HAP-1 (cell line): ENCODE measurements at places on chromosomes 4 and X.

GRCh38 chrX:150522494-150522893, 45.9 kb upstream of the MTM1 start:
- DNase-seq, result no peak

GRCh38 chr4:173403051-173403450, 4.1 kb upstream of the SCRG1 start:
- DNase-seq, result no peak

DNA sequence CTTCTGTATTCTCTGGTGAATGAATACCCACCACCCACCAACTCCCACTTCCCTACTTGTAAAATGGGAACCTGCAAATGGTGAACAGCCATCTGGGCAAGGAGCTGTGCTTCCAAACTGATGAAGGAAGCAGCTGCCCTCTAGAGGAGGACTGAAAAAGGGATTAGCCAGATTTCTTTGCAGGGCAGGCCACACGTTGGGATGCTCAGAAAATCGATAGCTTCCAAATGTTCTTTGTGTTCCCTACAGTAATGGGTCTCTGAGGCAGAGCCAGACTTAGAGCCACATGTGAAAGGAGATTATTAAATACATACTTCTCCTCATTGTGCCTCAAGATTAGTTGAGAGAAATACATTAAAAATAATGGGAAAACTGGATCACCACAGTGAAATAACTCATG, 39.3 kb upstream of the LPAR4 start:
- DNase-seq, result no peak

DNA sequence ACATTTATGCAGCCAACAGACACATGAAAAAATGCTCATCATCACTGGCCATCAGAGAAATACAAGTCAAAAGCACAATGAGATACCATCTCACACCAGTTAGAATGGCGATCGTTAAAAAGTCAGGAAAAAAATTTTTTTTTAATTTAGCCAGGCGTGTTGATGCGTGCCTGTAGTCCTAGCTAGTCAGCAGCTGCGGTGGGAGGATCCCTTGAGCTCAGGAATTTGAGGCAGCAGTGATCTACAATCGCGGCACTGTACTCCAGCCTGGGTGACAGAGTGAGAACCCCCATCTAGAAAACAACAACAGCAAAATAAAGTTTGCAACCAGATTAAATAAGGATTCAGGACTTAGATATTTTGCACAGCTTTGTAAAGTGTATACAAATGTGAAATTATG, 65.7 kb upstream of the ALG13 start:
- DNase-seq, result no peak

GRCh38 chr4:38723726-38724474, 58.9 kb downstream of the TLR10 start:
- DNase-seq, result no peak

GRCh38 chrX:19723427-19723826, 164.0 kb downstream of the SH3KBP1 start:
- no peak for DNase-seq

GRCh38 chr4:7360806-7361205, 73.9 kb downstream of the PSAPL1 start:
- DNase-seq, result no peak

DNA sequence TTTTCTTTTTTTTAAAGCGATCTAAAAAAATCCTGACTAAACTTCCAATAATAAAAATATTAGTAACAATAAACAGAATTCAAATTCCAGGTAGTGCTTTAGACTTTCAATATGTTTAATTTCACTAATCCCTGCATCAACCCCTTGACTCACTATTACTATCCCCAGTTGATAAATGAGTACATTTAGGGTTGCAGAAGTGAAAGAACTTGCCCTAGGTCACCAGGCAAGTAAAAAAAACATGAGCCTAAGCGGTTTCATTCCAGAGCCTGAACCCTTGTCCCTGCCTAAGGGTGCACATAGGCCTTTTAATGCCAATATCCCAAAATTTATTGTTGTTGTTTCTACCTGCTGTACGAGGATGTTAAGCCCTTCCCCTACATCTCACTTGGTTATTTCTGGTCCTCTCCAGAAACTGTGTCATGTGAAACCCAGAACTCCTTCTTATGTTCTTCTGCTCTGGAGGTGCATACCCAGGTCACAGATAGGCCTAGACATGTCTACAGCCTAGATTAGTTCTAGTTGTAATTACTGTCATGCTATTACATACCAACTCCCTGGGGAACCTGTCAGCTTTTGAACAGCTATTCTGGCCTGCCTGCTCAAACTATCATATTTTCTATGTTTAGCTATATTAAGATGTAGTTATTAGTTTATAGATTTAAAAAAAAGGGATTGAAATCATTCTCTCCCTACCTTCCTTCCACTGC, 244.5 kb upstream of the PITX2 start:
- no peak for DNase-seq

GRCh38 chrX:28133763-28134162, 152.5 kb upstream of the DCAF8L1 start:
- no peak for DNase-seq

GRCh38 chr4:4247696-4248028, 361 bp downstream of the TMEM128 start:
- no peak for DNase-seq

- DNase-seq, result no peak
These were observed 530.3 kb upstream of the PRKX start for GRCh38 chrX:4243759-4244158.

GRCh38 chr4:6268650-6269615, 717 bp upstream of the WFS1 start:
- no peak for DNase-seq

- DNase-seq, result no peak
These were observed 44.5 kb upstream of the SLC4A4 start for GRCh38 chr4:71294301-71294700.

DNA sequence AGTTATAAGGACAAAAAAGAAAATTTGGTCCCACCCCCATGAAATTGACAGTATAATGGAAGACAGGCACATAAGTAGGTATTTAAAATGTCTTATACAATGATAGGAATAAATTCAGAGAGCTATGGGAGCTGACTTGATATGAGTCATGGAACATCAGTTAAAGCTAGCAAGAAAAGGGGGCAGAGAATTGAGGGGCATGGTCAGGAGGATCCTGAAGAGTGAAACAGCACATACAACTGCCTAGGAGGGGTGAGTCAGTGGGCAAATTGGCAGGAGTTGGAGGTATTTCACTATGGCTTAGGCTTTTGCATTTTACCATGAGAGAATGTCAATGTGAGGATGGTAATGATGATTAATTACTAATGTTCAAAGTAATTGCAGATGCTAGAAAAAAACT, 95.4 kb upstream of the BANK1 start:
- DNase-seq, result no peak

GRCh38 chrX:17596061-17596460, 141.2 kb upstream of the SCML1 start:
- DNase-seq, result no peak

- DNase-seq, result no peak
These were observed 91.1 kb downstream of the RBM46 start for GRCh38 chr4:154872198-154872597.

- DNase-seq, result no peak
These were observed 41.6 kb downstream of the CCDC149 start for GRCh38 chr4:24871210-24871609.

DNA sequence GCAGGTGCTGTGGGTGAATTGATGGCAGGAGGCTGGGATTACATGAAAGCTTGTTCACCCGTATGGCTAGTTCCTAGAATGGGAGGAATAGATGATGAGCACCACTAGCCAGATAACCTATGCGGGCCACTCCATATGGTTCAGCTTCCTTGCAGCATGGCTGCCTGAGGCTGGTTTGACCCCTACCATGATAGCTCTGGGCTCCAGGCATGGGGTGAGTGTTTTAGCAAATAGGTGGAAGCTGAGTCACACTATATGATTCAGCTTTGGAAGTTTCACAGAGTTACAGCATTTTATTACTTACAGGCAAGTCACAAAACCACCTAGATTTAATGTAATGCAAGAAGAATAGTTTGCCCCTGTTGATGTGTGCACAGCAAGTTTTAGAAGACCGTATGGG, 603.2 kb downstream of the STIM2 start:
- no peak for DNase-seq

DNA sequence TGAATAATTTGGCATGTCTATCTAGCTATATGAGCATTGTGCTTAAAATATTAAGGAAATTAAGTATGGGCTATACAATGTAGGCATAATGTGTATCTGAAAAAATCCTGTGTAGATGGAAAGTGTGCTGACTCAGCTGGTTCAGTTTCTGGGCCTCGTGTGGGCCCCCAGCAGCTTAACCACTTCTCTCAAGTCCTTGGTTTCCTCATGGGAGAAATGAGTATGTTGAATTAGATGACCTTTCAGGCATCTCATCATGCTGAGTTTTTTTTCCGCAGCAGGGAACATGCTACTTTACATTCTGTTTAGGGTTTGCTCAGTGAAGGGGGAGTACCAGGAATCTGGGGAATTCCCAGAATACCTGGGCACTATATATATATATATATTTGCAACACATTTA, 30.5 kb downstream of the RHOH start:
- no peak for DNase-seq

DNA sequence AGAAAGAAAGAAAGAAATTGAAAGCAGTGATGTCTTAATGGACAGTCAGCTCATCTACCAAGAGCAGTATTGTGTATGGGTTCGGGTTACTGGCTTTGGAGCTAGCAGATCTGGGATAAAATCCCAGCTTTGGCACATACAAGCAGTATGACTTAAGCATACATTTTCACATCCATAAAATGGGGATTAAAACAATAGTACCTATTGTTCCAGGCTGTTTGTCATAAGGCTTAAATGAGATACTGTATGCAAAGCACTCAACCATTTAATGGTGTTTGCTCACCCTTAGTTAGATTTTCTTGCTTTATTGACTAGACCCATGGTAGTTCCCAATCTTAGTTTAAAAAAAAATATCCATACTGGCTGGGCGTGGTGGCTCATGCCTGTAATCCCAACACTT, 7.8 kb upstream of the TMEM164 start:
- no peak for DNase-seq

- no peak for DNase-seq
These were observed 44.0 kb upstream of the SCD5 start for GRCh38 chr4:82842593-82842992.

- DNase-seq, result no peak
These were observed 20.5 kb upstream of the OPN1LW start for GRCh38 chrX:154123241-154124219.

DNA sequence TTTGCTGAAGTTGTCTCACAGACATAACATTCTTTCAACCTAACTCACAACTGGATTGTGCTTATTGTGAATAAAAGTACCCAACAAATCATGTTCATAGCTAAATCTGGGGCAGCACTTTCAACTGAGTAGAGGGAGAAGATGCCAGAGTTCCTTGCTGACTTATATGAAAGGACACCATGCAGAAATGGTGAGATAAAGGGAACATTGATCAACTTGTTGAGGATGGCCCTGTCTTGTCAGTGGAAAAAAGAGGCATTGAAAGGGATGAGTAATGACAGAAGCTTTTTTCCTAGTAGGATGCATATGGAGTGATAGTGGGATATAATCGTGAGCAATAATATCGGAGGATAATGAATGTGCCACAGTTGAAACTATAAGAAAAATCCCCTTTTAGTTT, 221.7 kb downstream of the ARHGAP24 start:
- DNase-seq, result no peak

DNA sequence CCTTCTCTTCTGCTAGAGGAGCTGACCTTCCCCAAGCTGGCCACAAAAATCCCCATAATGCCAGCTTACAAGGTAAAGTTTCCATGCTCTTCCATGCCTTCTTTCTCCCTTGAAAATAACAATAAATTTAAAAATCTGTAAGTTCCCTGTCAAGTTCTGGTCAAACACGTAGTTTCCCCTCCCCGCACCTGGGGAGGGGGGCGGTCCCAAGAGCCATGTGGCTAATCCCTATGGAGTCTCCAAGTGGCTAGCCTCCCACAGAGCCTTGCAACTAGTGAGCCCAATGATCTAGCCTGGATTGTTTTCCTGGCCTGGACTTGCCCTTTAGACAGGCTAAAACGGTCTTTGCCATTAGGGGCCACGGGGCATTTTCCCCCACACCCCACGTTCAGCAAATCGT, 2.1 kb upstream of the NRK start:
- DNase-seq, result no peak

- no peak for DNase-seq
These were observed 66.9 kb downstream of the ARHGEF38 start for GRCh38 chr4:105619188-105619931.

GRCh38 chrX:22534643-22535042, 261.9 kb downstream of the CBLL2 start:
- DNase-seq, result no peak

GRCh38 chr4:164212714-164213113, 541.2 kb upstream of the SMIM31 start:
- DNase-seq, result no peak

DNA sequence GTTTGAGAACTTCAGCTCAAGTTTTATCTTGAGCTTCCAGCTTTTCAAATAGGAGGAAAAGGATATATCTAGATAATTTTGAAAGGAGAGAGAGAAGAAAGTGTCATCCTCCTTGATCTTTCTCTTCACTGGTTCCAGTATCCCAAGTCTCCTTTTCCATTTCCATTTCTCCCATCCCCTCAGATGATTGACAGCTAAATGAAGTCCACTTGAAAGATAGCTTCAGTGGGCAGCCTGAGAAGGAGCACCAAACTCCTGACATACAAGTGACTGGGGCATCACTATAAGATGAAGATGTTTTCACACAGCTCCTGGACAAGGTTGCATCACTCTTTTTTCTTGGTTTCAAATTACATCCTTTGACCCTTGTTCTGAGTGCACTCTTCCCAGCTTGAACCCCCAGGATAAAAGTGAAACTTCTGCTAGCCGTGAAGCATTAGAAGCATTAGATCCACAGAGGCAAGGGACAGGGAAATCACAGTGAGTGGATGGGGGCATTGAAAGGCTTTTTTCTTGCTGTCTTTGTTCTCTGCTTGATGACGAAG, 17.5 kb upstream of the MAGEA10 start:
- no peak for DNase-seq

DNA sequence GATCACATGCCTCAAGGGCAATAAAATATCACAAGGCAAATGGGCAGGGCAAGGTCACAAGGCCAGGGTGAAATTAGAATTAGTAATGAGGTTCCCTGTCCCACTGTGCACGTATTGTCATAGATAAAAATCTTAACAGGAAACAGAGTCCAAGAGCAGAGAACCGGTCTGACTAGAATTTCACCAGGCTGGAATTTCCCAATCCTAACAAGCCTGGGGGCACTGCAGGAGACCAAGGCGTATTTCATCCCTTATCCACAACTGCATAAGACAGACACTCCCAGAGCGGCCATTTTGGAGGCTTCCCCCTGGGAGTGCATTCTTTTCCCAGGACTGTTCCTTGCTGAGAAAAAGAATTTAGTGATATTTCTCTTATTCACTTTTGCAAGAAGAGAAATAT, 25.9 kb upstream of the PRDM5 start:
- no peak for DNase-seq

DNA sequence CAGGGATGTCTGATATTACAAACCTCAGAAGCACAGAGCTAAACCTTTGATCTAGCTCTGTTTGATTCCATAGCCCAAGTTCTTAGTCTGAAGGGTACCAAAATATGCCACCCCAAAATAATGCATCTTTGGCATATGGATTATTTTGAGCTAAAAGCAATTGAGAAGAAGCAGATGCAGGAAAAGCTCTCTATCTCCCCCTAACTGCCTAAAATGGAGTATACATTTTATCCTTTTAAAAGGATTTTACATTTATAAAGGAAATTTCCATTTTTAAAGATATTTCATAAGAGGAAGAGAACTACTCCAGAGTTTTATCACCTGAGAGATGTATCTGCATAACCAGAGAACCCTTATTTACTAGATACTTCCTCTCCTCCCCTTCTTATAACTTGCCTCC, 158.7 kb downstream of the ZNF674 start:
- DNase-seq, result no peak
